ENCODE measurements at places on chromosomes 7 and 10.
A peak's percentile ranks its signal among the peaks of the same experiment; 100 is the strongest.

GRCh38 chr10:112115781-112116385, 67.7 kb downstream of the GPAM start:
- peak; percentile 18 for DNase-seq

DNA sequence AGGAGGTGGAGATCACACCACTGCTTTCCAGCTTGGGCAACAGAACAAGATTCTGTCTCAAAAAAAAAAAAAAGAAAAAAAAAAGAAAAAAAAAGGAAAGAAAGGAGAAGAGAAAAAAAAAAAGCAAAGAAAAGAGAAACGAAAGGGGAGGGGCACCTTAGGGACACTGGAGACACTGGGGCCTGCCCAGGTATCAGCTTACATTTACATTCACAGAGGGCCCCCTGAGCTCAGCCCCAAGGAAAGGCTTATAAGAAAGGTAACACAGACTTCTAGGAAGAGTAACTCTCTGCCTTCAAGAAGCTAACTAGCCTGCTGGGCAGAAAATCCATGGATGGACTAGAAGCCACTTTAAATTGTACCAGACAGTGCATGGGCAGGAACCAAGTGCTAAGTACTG, 108.8 kb downstream of the NPY start:
- DNase-seq: no peak

DNA sequence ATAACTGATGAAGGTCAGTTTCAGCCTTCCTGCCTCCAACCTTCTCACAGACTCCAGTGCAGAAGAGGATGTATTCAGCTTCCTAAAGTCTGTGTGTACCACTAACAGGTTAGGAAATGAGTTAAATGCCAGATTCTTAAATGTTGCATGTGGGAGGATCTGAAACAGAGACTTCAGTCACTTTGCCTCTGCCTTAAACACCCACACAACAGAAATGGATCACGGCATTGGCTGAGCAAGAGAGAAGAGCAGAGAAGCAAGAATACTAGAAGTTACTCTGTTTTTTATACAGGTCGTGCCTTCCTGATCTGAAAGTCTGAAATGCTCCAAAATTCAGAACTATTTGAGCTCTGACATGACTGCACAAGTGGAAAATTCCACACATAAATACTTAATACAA, 98.9 kb upstream of the ARHGAP21 start:
- DNase-seq: no peak

DNA sequence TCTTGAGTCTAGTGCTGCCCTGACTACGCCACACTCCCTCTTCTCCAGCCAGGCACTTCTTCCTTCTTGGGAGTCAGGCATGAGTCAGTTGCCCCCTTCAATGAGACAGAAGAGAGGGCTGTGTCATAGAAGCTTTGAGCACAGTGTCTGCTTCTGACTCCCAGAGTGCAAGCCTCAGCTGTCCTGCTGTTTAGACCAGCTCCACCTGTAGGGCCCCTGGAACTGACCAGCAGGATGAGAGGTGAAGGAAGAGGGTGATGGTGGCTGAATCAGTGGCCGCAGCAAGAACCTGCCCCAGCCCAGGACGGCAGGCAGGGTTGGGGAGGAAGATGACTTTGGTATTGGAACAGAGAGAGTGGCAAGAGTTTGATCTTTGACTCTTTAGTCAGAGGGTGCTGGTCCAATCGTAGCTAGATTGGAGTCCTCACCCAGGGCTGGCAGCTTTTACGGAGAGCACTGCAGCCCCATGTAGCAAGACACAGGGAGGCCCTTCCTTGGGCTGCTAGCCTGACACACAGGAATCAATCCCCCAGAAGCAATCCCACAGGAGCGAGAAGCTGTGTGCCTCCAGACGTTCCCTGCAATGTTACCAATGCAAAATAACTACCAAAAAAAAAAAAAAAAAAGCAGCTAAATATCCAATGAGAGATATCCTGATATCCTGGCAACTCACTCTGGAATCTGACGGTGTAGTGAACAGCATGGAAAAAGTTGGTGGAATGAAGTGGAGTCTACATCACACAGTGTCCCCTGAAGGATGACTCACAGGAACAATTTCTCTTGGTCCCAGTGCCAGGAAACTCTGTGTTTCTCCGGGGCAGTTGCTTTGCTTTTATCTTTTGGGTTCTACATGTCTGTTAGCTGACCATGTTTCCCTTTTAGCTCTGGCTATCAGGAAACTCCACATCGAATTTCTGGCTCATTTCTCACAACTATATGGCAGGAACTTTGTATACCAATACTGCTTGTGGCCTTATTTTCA, 6.9 kb downstream of the C10orf62 start:
- DNase-seq: peak; percentile 77

DNA sequence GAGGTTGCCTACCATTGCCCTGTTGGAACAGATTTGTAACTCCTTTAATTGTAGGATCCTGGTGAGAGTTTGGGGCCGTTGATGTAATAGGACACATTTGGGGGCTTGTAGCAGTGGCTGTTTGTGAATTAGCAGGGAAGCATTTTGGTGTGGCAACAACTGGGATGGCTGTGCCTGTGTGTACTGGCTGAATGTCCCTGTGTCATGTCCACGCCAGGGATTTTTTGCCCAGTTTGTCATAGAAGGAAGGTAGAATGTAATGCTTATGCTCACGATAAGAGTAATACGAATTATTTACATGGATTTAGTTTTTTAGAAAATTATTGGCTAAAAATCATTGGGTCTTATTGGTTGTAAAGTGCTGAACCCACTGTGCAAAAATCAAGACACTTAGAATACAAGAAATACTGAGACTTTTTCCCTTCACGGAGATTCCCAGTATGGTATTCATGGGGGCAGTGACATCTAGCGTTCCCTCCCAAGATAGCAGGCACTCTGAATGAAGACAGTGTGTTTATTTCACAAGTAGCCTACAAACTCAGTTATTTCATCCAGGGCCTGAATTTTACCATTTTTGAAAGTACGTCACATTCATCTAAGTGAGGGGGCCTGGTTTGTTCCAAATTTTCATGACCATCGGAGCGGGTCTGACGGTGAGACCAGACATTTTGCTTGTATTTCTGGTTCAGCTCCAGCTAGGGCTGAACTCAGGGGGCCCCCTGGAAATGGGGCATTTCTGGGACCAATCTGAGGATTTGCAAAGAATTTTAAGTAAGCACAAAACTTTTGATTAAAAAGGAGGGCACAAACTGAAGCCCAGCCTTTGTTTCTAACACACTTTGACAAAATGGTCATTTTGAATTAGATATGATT, 74.7 kb downstream of the CACNB2 start:
- DNase-seq: peak; percentile 56

GRCh38 chr10:118800920-118801319, 46.1 kb upstream of the CACUL1 start:
- DNase-seq: peak; percentile 11

DNA sequence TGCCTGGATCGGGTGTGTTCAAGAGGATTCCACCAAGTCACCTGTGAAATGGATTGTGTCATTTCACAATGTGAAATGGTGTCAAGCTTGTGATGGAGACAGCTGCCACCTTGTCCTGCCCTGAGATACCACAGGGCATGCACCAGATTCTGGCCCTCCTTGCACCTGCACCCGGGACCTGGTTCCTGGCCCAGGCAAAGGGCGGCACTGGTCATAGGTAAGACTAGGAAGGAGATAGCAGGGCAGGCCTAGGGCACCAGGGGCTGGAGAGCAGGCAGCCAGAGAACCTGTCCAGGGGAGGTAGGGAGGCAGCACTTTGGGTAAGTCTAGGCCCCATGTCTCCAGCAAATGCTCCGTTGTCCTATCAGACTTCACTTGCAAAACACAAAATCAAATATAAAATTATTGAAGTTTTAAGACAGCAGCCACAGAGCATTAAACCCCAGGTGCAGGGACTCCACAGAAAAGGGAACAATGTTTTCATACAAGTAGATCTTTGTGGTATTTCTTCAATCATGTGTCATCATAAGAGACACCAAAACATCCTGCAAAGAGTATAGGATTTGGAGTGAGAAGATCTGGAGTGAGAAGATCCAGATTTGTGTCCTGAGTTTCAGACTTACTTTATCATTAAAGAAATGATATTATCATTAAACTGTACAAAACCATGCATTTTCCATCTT, 22.7 kb upstream of the ZNF800 start:
- no peak for DNase-seq

- DNase-seq: no peak
These were observed 107.9 kb downstream of the CYTH3 start for GRCh38 chr7:6164491-6164890.

- no peak for DNase-seq
These were observed 26.3 kb upstream of the AMZ1 start for GRCh38 chr7:2661602-2662272.

GRCh38 chr7:104838537-104839299, 175.3 kb upstream of the KMT2E start:
- no peak for DNase-seq

GRCh38 chr7:107077699-107078516, 33.4 kb downstream of the PRKAR2B start:
- DNase-seq: no peak

DNA sequence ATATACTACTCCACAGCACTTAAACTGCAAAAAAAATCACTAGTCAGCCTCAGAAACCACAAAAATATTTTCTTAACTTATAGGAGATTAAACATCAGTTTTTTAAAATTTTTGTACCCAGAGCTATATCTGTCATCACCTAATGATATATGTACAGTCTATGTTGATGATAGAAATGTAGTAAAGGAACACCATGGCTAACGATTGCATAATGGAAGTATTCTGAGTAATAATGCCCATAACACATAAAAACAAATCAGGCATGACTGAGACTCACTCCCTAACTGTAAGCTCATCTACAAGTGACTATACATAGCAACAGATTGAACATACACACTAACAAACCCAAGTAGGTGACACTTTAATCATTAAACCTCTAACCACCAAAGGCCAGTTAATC, 51.3 kb downstream of the TSPAN12 start:
- peak; percentile 31 for DNase-seq

DNA sequence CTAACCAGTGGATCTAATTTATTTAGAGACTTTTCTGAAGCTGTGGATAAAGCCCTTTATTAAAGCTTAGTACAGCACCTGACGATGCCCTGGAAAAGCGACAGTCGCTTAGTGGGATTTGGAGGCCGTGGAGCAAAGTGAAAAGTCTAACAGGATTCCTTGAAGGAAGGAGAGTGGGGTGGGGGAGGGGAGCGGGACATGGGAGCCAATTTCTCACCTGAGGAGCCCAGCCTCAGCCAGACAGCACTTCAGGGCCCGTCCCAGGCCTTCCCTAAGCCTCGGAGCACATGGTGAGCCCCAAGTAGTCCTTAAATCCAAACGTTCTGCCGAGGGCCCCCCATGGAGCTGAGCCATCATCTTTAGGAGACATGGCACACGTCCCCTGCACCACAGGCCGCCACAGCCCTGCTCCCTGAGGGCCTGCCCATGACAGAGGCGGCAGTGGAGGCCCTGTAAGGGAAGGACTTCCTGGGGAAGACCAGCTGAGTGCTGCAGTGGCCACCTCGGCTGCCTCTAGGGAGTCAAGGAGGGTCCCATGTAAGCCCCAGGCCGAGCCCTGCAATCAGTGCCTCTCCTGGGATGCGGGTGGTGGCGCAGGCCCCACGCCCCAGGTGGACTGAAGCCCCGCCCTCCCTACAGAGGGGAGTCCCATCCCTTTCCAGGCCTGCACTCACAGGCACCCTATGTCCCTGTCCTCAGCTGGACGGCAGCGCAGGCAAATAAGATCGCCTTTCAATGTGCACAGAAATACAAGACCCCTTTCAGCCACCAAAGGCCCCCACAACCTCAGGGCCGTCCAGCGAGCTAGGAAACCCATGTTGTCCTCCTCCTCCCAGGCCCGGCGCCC, 187.0 kb downstream of the MAD1L1 start:
- no peak for DNase-seq

- no peak for DNase-seq
These were observed 19.6 kb upstream of the GTPBP4 start for GRCh38 chr10:968546-969199.

DNA sequence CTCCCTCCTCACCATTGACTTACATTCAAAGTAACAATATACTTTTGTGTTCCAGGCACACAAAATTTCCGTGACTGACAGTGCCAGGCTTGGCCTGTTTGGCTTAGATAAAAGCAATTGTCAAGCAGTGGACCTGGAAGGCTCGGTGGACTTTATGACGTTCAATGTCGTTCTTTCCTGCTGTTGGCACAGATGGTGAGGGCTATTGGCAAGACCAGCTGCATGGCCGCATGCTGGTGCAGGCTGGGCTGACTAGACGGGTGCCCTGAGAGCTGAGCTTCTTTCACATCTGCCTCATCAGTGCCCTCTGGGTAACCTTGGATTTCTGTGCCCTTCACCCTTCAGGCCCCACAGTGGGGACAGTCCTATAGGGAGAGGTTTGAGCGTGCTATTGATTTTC, 45.2 kb downstream of the WIPF3 start:
- DNase-seq: no peak

DNA sequence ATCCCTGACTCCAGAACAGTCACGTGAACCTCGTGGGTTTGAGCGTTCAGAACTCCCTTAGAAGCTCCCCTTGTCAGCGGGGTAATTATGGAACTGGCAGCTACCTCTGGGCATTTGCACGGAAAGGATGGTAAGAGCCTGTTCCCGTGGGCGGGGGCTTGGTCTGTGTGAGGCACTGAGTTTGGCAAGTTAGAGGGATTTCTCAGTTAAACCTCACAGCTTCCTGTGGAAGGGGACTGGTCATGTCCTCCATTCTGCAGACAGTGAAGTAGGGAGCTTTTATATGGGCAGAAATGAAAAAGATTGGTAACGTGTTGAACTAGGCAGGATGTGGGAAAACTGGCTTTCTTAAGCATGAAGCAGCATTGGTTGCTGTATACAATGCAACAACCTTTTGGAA, 16.0 kb downstream of the PALD1 start:
- no peak for DNase-seq

GRCh38 chr7:102170393-102170970, 116.2 kb upstream of the SH2B2 start:
- no peak for DNase-seq

DNA sequence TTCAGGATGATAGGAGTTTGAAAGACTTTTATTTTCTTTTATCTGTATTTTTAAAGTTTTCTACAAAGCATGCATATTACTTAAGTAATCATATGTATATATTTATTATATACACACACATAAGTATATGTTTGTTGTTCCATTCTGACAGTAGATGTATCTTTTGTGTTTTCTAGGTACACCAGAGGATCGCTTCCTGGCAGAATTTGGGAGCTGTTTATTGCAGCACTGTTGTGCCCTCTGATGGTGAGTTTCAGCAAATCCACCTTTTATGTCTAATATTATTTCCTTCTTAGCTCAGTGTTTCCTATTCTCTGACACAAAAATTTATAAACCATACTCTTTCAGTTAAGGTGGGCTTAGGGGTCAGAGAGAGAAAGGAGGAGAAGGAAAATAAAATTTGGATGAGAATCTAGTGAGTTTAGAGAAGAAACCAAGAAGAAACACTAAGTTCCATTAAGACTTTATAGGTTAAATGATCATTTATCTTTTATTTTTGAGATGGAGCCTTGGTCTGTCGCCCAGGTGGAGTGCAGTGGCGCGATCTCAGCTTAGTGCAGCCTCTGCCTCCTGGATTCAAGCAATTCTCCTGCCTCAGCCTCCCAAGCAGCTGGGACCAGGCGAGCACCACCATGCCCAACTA, 59.2 kb upstream of the OIT3 start:
- peak; percentile 78 for DNase-seq
